Myocyte (in vitro differentiated cells): ENCODE measurements at places on chromosomes 5 and 9. TPM values are rescaled to one million over a fixed set of nuclear protein-coding genes. Genes with fewer than 3 reads are reported as not detected.

SV2C gene
- not detected in 2 replicates for total RNA-seq

CDX1 gene
- 0.36 TPM in 1 of 2 replicates, not detected in the other for total RNA-seq

GNG10 gene
- total RNA-seq = 62.6 and 64.2 TPM in 2 replicates

PCDHB4 gene
- 6.6 and 7.1 TPM in 2 replicates for total RNA-seq

FOXD4L3 gene
- total RNA-seq = not detected in 2 replicates

INSL6 gene
- total RNA-seq = not detected in 2 replicates

GRCh38 chr9:72983512-72984225 is 30.8 kb upstream of the ALDH1A1 start:
- no peak for DNase-seq

DNA sequence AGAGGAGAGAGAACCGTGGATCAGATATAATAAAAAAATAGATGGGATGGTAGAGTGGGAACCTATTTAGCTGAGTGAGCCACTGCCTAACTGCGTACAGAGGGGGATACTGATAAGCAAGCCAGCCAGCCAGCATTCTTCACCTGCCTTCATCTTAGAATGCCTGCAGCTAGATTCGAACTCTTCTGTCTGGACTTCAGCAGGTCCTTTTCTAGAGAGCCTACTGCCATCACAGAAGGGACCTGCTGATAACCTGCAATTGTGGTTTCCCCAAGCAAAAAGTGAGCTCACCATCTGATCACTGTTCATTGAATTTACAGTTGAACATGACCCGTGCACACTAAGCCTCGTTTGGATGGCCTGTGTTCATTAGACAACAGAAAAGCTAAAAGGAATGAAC is 109.4 kb downstream of the CDC42SE2 start:
- DNase-seq = no peak

- no peak for DNase-seq
These were observed 22.5 kb downstream of the GLT6D1 start for GRCh38 chr9:135616619-135617537.

- no peak for DNase-seq
These were observed 100.3 kb upstream of the LMX1B start for GRCh38 chr9:126513159-126514036.

- DNase-seq = peak; percentile 6
These were observed 42.8 kb upstream of the EQTN start for GRCh38 chr9:27339661-27340284.

DNA sequence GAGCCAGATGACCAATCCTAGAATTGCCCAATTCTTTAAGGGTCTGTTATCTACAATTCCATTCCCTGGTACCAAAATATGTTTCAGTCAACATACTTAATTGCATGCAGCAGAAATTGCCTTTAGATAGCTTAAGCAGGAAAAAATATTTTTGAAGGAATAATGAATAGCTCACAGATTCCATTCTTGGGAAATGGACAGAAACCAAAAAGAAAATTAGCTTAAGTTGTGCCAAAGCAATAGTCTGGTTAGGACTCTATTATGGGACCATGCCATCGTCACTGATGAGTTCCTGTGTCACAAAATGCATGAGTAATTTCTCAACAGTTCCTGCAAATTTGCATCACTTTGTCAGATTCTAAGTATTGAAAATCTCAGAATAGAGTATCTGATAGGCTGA is 12.3 kb downstream of the ACTBL2 start:
- DNase-seq = no peak

GRCh38 chr9:121242959-121243346 is 25.0 kb upstream of the GSN start:
- no peak for DNase-seq

- no peak for DNase-seq
These were observed 40.0 kb downstream of the PSD2 start for GRCh38 chr5:139835656-139836055.

DNA sequence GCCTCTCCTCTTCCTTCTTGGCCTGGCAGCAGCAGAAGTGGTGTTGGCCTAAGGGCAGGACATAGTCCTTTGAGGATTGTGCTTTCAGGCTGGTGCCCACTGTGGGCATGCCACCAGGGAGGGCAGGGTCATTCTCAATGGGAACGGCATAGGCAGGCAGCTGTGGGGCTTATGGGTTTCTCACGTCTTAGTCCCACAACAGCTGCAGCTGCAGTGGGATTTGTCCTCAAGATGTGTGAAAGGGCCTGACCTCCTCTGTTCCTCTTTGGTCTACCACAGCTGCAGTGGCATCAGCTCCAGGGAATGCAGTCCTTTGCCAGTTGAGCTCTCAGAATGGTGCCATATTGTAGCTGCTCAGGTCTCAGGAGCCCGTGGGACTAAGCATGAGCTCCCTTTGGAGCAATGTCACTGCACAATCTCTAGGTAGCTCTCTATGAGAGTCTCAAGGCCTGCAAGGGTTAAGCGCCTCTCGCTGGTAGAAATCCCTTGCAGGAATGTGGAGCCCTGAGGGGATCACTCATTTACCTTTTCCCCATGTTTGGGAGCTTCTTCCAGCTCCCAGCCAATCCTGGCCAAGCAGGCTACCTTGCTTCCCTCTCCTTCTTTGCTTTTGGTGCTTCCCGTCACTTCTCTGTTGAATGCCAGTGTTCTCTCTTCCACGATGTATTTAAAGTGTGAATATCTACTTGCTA is 104.8 kb downstream of the GNA14 start:
- peak; percentile 79 for DNase-seq

- peak; percentile 48 for DNase-seq
These were observed 101.7 kb upstream of the FCN2 start for GRCh38 chr9:134778841-134779411.

GRCh38 chr5:147763791-147764525 is 18.6 kb downstream of the JAKMIP2 start:
- peak; percentile 6 for DNase-seq

DNA sequence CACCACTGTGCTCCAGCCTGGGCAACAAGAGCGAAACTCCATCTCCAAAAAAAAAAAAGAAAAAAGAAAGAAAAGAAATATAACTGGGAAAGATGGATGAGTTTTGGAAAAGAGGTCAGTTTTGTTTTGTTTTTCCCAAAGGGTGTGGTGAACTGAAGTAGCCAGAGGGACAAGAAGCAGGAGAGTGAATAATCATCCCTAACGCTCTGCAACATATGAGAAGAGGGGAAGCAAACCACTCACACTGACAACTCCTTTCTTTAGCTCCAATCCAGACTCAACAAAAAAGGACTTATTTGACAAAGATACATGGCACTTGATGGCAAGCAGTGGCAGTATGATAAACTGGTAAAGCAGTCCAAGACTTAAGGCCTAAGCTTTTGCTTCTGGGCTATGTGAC is 176.1 kb upstream of the HMHB1 start:
- no peak for DNase-seq

DNA sequence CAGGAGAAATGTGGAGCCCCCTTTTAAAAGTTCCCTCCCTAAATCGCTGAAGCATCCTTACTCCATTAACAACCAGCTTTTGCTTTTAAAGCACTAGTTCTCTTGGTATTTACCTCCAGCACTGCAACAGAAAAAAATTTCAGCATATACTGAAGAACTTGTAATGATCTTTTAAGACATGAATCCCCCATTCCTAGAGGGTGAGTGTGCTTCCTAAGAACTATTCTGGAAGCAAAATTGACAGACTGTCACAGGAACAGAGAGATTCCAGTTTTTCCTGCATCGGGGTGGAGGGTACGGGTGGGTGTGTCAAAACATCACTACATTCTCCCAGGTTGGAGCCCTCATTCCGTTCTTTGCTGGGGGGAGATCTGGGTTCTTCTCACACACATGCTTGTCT is 151.9 kb downstream of the EBF1 start:
- no peak for DNase-seq

DNA sequence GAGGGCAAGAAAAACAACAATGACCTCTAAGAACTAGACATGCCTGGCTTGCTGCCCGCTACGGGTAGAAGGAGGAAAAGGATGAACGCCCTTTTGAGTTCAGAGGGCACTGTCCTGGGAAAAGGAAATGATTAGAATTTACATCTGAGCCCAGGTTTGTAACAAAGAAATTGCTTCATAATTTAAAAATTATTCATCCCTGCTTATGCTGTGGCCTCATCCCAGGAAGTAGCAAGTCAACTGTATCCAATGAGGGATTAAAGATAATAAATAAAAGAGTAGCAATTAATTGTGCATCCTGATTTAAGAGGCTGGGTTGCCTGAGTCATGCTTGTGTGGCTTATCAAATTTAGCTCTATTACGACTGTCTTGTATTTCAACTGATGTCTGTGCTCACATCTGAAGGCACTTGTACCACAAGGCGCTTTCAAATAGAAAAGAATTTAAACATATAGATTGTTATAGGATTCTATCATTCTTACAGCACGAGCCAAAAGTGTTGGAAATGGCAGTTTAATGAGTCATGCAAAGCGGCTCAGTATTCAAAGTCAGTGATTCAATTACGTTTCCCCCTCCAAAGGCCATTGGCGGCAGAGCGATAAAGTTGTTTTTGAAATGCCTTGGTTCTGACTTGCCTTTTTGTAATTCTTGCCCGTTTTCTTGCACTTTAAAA is 40.0 kb upstream of the DMRT1 start:
- DNase-seq = no peak

GRCh38 chr9:36035006-36035405 is 1.7 kb upstream of the RECK start:
- no peak for DNase-seq

DNA sequence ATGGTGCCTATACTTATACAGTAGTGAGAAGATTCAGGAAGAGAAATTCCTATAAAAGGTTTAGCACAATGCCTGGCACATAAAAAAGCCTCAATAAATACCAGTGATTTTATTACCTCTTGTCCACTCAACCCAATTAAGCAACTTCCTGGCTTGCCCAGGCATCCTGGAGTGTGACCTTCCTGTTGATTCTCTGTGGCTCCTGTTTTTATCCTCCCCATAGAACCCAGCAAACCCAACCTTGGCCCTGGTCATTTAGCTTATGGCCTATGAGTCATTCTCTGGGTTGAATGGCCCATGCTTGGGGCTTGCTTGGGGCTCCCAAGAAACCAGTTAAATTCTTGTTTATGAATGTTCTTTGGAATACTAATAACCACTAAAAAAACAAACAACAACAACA is 21.4 kb upstream of the SPARC start:
- DNase-seq = peak; percentile 81

- no peak for DNase-seq
These were observed 94.2 kb downstream of the MUSK start for GRCh38 chr9:110762783-110763182.

GRCh38 chr9:35760651-35761050 is 6.6 kb upstream of the MSMP start:
- DNase-seq = no peak

- DNase-seq = no peak
These were observed 22.7 kb downstream of the ANKRD33B start for GRCh38 chr5:10586555-10586954.

DNA sequence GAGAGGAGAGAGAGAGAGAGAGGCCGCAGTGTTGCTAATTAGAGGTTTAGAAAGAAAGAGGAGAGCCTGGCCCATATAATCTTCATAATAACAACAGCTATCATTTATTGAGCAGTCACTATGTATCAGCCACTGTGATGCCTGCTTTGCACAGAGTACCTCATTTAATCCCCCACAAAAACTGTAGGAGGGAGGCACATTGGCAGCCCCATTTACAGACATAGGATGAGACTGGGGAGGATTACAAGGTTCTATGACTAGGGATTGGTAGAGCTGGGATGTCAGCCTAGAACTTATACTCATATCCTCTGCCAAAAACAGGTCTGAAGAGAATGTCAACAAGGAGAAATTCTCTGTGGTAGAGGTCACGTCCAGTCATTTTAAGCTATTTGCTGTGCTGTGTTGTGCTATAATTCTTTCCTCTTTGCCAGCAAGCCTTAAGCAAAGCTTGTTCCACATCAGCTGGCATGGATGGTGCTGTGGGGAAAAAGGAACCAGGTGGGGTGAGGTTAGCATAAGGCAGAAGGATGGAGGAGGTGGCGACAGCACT is 6.7 kb upstream of the GCNT4 start:
- no peak for DNase-seq

GRCh38 chr5:143304836-143305475 is 98.5 kb downstream of the NR3C1 start:
- no peak for DNase-seq

GRCh38 chr5:111787006-111787405 is 30.0 kb upstream of the NREP start:
- DNase-seq = peak; percentile 13

- DNase-seq = peak; percentile 64
These were observed 38.1 kb upstream of the VLDLR start for GRCh38 chr9:2583308-2584013.

GRCh38 chr5:69530561-69531405 is 29.2 kb upstream of the GTF2H2C start:
- no peak for DNase-seq
